ENCODE measurements at places on chromosomes 7 and 10. TPM values are rescaled to one million over a fixed set of nuclear protein-coding genes. Genes with fewer than 3 reads are reported as not detected.
A peak's percentile ranks its signal among the peaks of the same experiment; 100 is the strongest.

GRCh38 chr10:29127037-29127700 lies 161.7 kb upstream of the LYZL1 start:
- no peak for DNase-seq

The ITPRID1 gene
- total RNA-seq: not detected

DNA sequence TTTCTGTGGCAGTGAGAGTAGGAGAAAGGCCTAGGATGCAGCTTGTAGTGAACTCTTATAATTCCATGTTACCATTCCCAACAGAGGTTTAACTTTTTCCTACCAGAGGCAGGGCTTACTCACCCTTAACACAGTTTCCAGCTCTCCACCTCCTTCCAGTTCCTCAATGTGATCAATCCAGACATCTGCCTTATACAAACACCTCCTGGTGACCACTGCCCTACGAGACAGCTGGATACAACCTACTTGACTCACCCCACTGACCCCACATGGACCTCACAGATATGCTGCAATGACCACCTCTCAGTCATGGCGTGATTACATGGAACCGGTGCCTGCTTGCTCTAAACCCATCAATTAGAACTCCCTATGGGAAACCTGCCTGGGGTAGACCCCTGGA lies 326.5 kb downstream of the TNS3 start:
- no peak for DNase-seq

DNA sequence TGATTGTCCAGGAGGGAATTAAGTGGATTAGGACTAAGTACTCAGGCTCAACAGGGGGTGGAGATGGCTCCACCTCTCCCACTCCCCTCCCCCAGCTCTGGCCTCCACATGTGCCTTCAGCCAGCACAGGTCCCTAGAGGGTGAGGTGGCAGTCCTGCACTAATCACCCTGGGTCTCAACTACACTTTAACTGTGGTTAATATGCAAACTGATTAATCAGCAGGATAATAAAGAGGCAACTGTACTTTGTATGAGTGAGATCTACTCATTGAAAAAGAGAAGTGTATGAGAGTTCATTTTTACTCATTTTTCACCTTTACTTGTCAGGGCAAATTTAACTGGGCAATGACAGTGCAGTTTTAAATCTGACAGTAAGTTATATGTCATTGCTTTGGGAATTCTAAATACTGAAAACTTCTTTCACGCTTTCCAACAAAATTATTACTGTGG lies 223.8 kb upstream of the CCDC6 start:
- no peak for DNase-seq

DNA sequence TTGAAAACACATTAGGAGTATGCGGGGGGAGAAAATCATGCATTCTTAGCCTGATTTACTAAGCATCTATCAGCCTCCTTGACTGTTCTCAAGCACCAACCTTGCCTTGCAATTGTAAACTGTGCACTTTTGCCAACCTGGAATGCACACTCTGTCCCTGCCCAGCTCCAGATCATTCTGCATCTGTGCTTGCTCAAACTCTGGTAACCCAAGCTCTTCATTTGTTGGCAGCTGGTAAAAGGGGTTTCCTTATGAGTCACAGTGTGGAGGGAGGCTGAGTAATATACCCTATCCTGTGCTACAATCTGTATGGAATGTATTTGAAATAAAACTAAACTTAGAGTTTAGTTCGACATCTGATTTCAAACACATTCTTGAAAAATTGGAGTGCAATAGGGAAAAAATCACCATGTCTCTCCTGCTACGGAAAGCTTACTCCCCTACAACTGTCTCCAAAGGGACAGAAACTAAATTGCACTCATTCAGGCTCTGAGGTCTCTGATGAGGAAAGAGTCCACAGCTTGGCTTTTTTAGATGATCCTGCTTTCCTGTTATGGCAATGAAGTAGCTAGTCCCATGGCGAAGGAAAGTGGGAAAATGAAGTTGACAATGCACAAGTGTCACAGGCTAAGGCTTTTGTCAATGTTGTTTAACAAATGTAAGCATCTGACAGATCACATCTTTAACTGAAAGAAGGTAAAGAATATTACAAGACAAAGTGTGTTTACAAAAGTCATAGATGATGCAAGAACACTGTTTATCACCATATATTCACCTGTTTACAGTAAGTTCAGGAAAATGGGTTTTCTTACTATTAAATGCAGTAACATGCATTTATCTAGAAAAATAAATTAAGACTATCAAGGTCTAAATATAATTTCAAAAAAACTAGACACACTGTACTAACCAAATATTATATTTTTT lies 61.9 kb downstream of the TES start:
- DNase-seq: no peak

GRCh38 chr7:41817386-41817785 lies 114.5 kb upstream of the INHBA start:
- DNase-seq: peak; percentile 25

The GPRIN2 gene
- not detected for total RNA-seq

- DNase-seq: no peak
Measured at GRCh38 chr7:11207565-11207964, 233.9 kb downstream of the PHF14 start.

The ADIRF gene
- total RNA-seq: not detected

The LIPF gene
- not detected for total RNA-seq

DNA sequence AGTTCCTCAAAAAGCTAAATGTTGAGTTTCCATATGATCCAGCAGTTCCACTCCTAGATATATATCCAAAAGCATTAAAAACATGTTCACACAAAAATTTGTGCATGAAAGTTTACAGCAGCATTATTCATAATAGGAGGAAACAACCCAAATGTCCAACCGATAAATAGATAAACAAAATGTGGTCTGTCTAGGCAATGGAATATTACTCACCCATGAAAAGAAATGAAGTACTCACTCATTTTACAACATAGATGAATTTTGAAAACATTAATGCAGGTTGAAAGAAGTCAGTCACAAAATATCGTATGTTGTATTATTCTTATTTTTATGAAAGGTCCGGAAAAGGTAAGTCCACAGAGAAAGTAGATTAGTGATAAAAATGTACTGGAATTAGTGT lies 34.0 kb downstream of the BMPR1A start:
- no peak for DNase-seq

- DNase-seq: no peak
Measured at GRCh38 chr10:62655337-62655994, 149.1 kb upstream of the ADO start.

- DNase-seq: no peak
Measured at GRCh38 chr7:44961844-44962482, 16.9 kb downstream of the MYO1G start.

The MBLAC1 gene
- total RNA-seq: 5.5 TPM

- DNase-seq: no peak
Measured at GRCh38 chr7:34162027-34162565, 256.8 kb downstream of the BMPER start.

GRCh38 chr10:108445746-108446145 lies 1281.2 kb upstream of the SORCS1 start:
- DNase-seq: no peak

The FAM241B gene
- total RNA-seq: 10.2 TPM

Data from activated T-helper 1 cell treated with anti-CD3 and anti-CD28 coated beads, Interleukin-12 subunit alpha, Interleukin-12 subunit beta, Interleukin-2, Interleukin-4 antibody, amounts not matched to agents 30 ng/mL and 10 ng/mL and 1 ng/mL, durations not matched to agents 14 hours and 24 hours and 36 hours (primary cell).